ENCODE measurements at places on chromosomes 3 and 15.
A peak's percentile ranks its signal among the peaks of the same experiment; 100 is the strongest.

- DNase-seq = no peak
Observed at GRCh38 chr3:94171954-94172353, 109.1 kb downstream of the NSUN3 start.

DNA sequence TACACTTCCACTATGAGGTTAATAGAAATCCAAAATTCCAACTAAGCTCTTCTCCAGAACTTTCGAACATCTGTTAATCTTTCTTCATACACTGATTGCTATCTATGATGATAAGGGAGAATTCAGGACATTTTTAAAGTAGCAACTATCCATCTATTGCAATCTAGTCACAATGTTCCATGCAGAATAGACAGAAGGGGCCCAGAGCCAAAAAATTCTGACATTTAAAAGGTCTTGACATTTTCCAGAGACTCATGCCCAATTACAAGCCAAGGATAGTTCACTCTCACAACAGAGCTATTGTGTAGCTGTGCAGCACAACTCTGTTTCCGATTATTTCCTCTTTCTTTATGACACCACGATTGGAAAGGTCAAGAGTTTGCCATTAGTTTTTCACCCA is 999.7 kb upstream of the ALCAM start:
- DNase-seq = no peak

DNA sequence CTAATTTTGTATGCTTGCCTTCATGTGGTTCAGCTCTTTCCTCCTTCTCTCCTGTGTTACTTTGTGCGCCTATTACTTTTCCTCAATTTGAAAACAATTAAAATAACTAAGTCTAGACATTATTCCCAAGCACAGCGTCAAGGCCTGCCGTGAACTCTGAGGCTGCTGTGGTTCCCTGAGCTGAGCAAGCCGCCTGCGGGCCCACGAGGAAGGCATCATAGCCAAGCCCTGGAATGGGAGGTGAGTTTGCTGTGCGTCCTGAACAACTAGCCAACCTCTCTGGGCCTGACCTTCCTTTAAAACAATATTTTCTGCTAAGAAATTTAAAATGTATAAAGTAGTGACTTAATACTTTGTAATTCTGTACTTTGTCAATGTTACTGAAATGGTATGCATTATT is 327.2 kb downstream of the OCA2 start:
- DNase-seq = no peak

- DNase-seq = no peak
Observed at GRCh38 chr15:32872621-32873283, 154.9 kb downstream of the GREM1 start.

DNA sequence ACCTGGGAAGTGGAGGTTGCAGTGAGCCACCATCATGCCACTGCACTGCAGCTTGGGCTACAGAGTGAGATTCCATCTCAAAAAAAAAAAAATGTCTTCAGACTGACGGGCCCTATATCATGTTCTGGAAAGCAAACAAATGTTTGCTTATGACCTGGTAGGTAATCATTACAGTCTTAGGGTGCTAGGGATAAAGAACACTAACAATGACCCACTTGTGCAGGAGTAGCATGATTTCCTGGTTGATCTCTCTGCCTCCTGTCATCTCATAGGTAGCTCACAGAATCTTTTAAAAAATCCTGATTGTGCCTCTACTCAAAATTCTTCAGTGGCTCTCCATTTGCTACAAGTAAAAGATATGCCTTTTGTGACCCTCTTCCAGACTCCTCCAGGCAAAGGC is 74.5 kb upstream of the TSPAN3 start:
- DNase-seq = no peak

DNA sequence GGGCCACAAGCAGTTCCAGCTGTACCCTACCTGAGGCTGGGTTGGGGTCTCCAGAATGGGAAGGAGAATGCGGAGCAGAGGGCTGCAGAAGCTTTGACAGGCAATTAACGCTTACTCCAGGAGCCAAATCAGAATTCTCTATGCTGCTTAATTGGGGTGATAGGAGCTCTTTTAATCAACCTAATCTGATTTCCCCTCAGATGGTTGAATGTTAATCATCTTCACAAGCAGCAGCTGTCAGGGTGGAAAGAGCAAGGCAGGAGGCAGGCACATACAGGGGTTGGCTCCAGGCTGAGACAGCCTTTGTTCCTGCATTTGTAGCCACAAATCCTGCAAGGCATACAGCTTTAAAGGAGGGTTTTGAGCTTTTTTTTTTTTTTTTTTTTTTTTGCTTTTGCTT is 2.6 kb downstream of the CILP start:
- DNase-seq = no peak

DNA sequence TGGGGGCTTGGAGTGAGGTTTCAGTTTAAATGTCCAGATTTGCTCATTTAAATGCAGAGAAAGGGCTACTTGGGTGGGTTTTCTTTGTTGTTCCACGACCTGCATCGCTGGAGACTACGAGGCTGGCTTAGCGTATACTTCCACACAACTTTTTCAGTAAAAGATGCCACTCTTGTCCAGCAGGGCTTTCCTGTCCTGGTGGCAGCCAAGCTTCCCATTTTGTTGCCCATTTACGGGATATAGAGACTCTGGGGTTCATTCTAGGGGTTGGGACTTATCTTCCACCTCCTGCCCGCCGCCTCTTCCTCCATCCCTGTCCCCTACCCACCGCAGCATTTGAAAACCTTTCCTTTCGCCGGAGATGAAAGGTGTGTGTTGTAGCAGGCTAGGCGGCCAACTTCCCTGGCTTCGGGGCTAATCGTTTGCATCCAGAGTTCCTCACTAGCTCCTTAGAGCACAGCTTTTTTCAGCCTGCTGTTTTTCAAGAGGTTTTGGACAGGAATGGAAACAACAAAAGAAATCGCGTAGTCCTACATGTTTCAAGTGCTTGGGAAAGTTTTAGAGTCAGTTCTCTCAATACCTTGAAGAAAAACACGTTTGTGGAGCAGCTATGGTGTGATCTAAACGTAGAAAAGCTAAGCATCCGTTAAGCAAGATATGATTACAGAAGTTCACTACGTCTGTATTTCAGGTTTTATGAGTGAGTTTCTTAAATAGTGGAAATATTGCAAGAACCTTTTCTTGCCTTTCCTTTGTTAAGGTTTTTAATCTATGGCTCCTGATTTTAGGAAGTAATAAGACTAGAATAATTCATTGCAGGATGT is 843 bp downstream of the CHRNA5 start:
- no peak for DNase-seq

DNA sequence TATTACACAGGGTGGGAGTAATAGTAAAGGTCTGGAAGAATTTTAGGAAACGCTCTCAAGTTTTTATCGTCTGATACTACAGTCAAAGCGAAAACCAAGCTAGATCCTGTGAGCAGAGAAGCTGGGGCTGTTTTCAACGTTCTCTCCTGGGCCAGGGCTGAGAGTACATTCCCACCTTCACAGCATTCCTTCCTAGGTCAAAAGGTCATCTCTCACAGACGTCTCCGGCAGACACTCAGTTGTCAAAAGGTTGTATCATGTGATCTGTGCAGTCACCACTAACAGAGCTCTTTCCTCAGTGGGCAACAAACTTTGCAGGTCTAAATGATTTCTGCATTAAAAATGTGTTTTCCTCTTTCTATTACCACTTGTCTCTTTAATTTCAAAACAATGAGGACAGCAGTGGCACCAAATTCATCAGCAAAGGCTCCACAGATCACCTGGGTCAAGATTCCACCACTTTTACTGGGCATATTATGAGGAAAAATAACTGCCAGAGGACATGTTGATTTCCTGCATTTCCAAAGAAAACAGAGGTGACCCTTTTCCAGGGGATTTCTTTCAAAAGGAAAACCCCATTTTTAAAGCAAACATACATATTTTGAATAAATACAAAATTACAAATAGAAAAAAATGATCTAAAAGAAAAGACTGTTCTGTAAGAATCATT is 41.9 kb downstream of the MEIS2 start:
- no peak for DNase-seq

GRCh38 chr15:99135194-99135593 is 30.3 kb downstream of the SYNM start:
- DNase-seq = no peak

DNA sequence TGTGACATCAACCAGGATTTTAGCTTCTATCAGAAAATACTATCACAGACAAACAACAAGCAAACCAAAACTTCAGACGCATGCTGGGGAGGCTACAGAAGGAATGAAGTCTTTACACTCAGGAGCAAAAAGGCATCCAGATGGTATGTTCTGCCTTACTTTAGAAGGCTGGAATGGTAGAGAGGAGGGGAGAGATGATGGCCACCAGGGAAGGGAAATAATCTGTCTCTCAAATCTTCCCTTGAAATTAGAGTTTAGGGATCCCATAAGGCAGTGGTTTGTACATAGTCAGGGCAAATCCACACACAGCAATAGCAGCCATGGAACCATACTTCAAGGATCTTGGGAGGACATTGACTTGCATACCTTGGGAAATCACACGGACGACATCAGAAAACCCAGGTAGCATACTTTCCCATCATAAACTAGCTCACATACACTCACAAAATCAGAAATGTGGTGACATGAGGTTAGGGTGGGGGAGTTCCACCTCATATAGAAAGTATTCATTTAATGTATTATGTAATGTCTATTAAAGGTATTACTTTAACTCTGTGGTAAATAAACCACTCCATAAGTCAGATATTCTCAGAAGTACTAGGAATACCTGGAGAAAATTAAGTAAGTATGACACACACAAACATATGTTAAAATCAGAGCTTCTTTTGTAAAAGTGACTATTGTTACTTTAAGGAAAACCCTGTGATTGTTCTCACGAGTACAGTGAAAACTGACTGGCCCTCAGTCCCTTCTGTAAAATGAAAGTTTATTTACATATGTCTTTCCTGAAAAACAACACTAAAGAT is 9.4 kb downstream of the BTLA start:
- DNase-seq = no peak

GRCh38 chr3:111980716-111981456 is 2.1 kb downstream of the ABHD10 start:
- peak; percentile 34 for DNase-seq

GRCh38 chr15:79957741-79958140 is 13.3 kb downstream of the BCL2A1 start:
- DNase-seq = no peak

DNA sequence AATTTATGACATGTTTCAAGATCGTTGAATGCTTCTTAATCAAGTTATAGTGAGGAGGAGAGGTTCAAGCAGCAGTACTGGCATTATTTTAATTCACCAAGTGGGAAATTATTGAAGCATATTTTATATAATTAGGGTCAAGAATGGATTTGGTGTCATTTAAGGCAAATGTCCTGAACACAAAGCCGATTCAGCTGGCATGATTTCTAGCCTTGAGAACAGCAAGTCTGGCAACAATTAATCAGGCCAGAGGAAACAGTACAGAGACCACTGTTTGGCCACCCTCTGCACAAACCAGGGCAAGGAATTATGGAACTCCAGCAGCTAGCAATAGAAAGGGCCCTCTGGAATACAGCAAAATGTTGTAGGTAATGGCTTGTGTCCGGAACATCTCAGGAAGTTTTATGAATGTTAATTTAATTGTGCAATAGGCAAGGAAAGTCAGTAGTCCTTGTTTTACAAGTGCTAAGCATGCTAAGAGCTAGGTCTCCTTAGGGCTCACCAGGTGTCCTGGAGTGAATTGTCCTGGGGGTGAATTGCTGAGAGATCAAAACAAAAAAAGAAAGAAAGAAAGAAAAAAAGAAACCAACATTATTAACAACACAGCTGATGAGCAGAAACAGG is 38.7 kb upstream of the SNRK start:
- no peak for DNase-seq

- no peak for DNase-seq
Observed at GRCh38 chr3:50551054-50551659, 16.4 kb downstream of the C3orf18 start.

- DNase-seq = no peak
Observed at GRCh38 chr3:188391592-188391991, 237.6 kb downstream of the LPP start.

- no peak for DNase-seq
Observed at GRCh38 chr15:101022876-101023275, 103.7 kb downstream of the LRRK1 start.

DNA sequence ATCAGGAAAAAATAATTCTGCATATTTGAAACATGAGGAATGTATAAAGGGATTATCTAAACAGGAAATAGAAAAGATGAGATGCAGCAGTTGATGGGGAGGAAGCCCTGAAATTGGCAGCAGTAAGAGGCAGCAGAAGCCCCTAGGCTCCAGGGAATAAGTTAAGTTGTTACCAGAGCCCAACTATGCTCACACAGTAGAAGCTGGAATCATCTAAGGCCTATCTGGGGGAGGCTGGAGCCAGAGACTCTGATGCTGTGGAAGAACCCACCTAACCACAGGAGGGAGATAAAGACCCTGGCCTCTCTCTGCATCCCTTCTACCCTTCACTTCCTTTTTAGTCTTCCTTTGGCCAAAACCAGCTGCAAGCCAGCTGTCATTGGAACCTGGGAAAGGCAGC is 519.7 kb downstream of the DIPK2A start:
- DNase-seq = no peak

- DNase-seq = no peak
Observed at GRCh38 chr3:24899901-24900603, 405.4 kb upstream of the THRB start.

GRCh38 chr3:13338996-13339395 is 81.1 kb downstream of the NUP210 start:
- no peak for DNase-seq

DNA sequence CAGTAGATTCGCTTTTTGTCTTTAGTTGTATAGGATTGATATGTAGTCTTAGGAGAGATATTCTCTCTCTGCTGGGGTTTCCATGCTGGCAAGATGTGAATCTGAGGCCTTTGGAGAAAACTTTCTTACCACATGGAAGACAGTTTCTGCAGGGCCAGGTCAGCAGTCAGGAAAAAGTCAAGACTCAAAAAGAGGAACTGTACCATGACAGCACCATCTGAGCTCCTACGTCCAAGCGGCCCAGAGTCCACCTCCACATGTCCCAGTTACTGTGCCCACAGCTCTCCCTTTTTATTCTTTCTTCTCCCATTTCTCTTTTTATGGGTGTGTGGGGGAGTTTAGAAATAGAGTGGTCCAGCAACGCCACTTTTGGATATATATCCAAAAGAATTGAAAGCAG is 172.0 kb downstream of the MTHFS start:
- no peak for DNase-seq

- DNase-seq = no peak
Observed at GRCh38 chr15:99753066-99753465, 19.8 kb upstream of the LYSMD4 start.

DNA sequence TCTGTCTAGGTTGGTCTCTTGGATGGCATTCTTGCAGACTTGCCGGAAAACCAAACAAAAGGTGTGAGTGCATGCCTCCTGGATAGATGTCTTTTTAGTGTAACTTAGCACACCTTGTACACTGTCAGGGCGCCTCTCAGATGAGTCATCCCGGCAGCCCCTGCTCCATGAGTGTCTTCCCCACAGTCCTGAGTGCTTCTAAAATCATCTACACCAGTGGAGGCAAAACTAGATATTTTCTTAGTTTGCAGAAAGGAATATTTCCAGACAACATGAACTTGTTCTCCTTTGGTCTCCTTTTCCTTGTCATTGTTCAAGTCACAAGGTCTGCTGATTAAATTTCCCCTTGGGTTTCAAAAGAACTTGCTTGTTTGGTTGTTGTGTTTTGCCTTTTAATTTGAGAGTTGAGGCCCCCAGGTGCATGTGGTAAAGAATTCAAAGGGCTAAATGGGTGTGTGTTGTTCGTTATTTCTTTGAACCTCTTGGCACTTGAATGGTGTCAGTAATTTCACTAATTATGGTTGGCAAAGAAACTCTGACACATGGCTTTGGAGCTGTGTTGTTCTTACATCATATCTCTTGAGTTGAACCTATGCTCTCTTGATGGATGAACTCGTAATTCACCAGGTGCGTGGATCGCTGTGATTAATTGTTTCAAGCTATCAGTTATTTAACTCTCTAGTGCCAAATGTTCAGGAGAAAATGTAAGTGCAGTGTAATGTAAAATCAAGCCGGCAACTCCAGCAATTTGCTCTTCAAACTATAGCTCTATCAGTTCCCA is 98.2 kb downstream of the IGF1R start:
- DNase-seq = no peak

GRCh38 chr3:37319784-37320183 is 145.4 kb upstream of the LRRFIP2 start:
- no peak for DNase-seq

Data from stimulated activated CD4-positive, alpha-beta T cell treated with anti-CD3 and anti-CD28 coated beads, Interleukin-1b, Interleukin-23, amount 100 ng/mL, for 1 hour (primary cell).